Smooth muscle cell of the pulmonary artery (primary cell): ENCODE measurements at places on chromosomes 1 and 21. TPM values are rescaled to one million over a fixed set of nuclear protein-coding genes. Genes with fewer than 3 reads are reported as not detected.

The TTC34 gene
- total RNA-seq, result 0.20 and 0.33 TPM in 2 replicates

The AJAP1 gene
- 0.65 TPM in 1 of 2 replicates, not detected in the other for total RNA-seq

The TPR gene
- 86.3 and 97.8 TPM in 2 replicates for total RNA-seq

The CDC20 gene
- 7.9 and 16.5 TPM in 2 replicates for total RNA-seq

The CACHD1 gene
- 0.76 and 2.6 TPM in 2 replicates for total RNA-seq

The PEA15 gene
- 207 and 217 TPM in 2 replicates for total RNA-seq
